ENCODE measurements at places on chromosomes 2 and 18. TPM values are rescaled to one million over a fixed set of nuclear protein-coding genes. Genes with fewer than 3 reads are reported as not detected.
A peak's percentile ranks its signal among the peaks of the same experiment; 100 is the strongest.

GRCh38 chr2:121287956-121288355 is 3.0 kb upstream of the TFCP2L1 start:
- no peak for DNase-seq
- H3K4me1 ChIP-seq: peaks cover 5% of the 10 kb centered on the region
- H3K4me3 ChIP-seq: no peak overlapping the region
- no peak overlapping the region for H3K27ac ChIP-seq
- H3K36me3 ChIP-seq: no peaks in the 10 kb centered on the region

The FAM124B gene
- 0.13 TPM for polyA plus RNA-seq

- no peaks in the 10 kb centered on the region for H3K27me3 ChIP-seq
- no peak overlapping the region for H3K4me3 ChIP-seq
- H3K4me1 ChIP-seq: no peaks in the 10 kb centered on the region
Measured at GRCh38 chr18:39172695-39173421, 1607.3 kb upstream of the CELF4 start.

The NTSR2 gene
- polyA plus RNA-seq: not detected

DNA sequence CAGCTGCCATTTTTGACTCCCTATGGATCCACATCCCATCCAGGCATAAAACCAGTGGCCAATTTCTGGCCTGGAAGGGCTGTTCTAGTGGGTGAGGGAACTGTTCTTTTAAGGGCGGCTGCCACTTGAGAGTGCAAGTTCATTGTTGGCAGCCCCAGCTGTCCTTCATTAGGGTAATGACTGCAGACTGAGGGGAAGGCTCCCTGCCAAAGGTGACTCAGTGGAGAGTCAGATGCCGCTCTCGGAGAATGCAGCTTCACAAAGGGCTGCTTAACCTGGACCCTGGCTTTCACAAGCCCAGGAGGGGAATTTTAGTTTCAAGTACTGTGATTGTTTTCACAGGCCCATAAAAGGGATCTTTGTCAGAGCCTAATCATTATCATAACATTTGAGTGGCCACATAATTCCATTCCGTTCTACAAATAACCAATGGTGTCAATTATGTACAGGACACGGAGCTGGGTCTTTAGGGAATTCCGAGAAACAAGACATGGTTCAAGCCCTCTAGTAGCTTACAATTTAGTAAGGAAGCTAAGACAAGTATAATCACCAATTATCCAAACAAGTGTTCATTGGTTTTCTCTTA is 235.7 kb downstream of the CDCA7 start:
- H3K27me3 ChIP-seq: no peaks in the 10 kb centered on the region
- H3K4me1 ChIP-seq: no peaks in the 10 kb centered on the region
- no peaks in the 10 kb centered on the region for H3K36me3 ChIP-seq
- no peak overlapping the region for H3K27ac ChIP-seq

DNA sequence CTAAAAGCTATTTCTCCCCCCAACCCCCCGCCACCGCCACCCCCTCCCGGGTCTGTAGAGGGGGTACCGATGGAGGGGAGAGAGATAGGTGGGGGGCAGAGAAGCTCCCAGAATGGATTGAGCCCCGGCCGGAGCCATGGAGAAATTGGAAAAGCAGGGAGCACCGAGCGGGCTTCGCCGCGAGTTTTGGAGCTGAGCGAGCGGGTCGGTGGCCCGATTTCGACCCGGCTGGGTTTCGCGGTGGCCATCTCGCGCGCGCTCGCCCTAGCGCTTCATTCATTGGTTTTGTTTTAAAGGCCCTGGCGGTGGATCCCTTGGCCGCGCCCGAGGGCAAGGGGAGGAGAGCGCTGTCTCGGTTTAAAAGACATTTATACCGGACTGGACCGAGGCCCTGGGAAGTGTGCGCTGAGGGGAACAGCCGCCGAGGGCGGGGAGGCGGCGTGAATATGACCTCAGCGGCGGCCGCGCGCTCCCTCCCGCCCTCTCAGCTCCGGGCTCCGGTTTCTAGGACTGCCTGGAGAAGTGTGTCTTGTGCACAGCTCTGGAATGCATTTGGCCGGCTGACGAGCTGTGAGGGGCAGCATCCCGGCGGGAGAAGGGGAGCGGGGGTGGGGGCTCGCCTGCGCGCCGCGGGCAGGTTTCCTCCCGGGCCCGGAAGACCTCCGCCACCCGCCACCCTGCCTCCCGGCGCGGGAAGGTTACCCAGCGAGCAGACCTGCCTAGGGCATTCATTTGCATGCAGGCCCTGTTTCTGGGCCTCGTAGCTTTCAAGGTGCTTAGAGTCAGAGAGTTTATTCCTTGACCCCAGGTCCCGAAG is 1.7 kb upstream of the SMAD7 start:
- peak overlapping the region; percentile 100 for H3K27ac ChIP-seq
- H3K4me3 ChIP-seq: peak overlapping the region; percentile 71
- DNase-seq: peak; percentile 86
- no peaks in the 10 kb centered on the region for H3K36me3 ChIP-seq

GRCh38 chr18:54774423-54774822 is 53.9 kb upstream of the RAB27B start:
- H3K4me1 ChIP-seq: no peaks in the 10 kb centered on the region
- H3K27ac ChIP-seq: no peak overlapping the region
- DNase-seq: no peak
- H3K4me3 ChIP-seq: no peak overlapping the region
- no peaks in the 10 kb centered on the region for H3K27me3 ChIP-seq
- no peaks in the 10 kb centered on the region for H3K36me3 ChIP-seq

GRCh38 chr2:74440378-74441169 is 1.2 kb downstream of the RTKN start:
- peak; percentile 78 for DNase-seq
- no peak overlapping the region for H3K27ac ChIP-seq
- no peaks in the 10 kb centered on the region for H3K36me3 ChIP-seq

DNA sequence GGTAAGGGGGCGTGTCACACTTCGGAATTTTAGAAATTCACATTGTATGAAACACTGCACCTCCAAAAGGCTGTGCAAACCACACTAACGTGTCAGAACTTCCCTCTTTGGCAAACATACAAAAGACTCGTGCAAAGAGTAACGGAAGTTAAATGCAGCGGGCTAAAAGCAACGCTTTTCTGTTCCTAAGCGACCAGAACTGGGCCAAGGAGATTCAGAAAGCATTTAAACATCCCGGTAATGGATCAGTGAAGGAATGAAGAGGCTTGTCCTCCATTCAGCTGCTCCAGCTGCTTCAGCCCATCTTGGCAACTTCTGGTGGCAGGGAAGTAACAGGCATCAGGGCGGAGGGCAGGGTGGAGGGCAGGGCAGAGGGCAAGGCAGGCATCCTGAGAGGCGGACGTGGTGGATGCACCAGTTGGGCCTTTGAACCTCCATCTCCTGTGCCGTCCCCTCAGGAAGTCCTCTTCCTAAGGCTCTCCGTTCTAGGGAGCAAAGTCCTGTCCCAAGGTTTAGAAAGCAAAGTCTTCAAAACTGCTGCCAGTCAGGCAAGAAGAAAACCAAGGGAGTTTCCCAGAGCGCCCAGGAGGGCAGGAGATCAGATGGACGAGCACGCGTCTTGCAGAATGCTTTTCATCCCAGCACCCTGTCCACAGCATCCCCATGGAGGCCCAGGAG is 230.7 kb downstream of the ZNF516 start:
- no peaks in the 10 kb centered on the region for H3K36me3 ChIP-seq
- H3K27ac ChIP-seq: no peak overlapping the region
- no peak for DNase-seq
- H3K4me3 ChIP-seq: no peak overlapping the region
- no peaks in the 10 kb centered on the region for H3K27me3 ChIP-seq

DNA sequence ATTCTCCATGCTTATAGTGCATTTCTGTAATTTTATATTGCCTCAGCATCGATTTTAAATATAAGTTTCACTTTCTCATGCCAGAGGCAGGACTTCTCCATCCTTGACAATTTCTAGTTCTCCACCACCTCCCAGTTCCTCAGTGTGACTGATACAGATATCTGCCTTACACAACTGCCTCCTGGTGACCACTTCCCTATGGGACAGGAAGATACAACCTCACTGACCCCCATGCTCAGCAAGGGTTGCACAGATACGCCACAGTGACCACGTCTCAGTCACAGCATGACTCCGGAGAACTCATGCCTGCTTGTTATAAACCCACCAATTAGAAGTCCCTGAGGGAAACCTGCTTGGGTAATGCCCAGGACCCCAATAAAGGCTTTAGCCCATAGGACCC is 284.0 kb upstream of the MC4R start:
- H3K36me3 ChIP-seq: no peaks in the 10 kb centered on the region
- no peaks in the 10 kb centered on the region for H3K27me3 ChIP-seq
- H3K4me1 ChIP-seq: no peaks in the 10 kb centered on the region
- no peak overlapping the region for H3K27ac ChIP-seq
- DNase-seq: no peak

The EPAS1 gene
- polyA plus RNA-seq: 0.06 TPM

DNA sequence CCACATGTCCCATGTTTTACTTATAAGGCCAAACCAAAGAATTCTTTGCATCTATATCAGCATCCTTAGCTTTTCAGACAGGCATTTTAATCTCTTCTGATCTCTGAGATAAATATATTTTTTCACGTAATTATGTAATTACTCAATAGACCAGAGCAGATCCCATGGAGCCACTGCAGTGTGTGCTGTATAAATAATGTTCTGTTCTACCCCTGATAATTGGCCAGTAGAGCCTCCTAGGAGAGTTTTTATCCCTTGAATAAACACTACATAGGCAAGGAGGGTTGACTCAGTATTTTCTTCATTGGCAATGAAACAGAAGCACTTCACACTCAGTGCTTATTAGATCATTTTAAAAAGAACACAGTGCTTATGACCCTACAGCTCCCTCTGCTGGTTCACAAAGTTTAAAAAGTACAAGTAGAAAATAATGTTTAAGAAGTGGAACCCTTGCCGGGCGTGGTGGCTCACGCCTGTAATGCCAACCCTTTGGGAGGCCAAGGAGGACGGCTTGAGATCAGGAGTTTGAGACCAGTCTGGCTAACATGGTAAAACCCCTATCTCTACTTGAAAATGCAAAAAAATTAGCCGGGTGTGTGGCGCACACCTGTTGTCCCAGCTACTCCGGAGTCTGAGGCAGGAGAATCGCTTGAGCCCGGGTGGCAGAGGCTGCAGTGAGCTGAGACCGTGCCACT is 91.9 kb downstream of the PPP1R1C start:
- no peaks in the 10 kb centered on the region for H3K36me3 ChIP-seq
- H3K27me3 ChIP-seq: no peaks in the 10 kb centered on the region
- peak; percentile 41 for DNase-seq
- no peak overlapping the region for H3K4me3 ChIP-seq
- no peak overlapping the region for H3K27ac ChIP-seq
- no peaks in the 10 kb centered on the region for H3K4me1 ChIP-seq

The CDK15 gene
- not detected for polyA plus RNA-seq

The STARD6 gene
- polyA plus RNA-seq: not detected

DNA sequence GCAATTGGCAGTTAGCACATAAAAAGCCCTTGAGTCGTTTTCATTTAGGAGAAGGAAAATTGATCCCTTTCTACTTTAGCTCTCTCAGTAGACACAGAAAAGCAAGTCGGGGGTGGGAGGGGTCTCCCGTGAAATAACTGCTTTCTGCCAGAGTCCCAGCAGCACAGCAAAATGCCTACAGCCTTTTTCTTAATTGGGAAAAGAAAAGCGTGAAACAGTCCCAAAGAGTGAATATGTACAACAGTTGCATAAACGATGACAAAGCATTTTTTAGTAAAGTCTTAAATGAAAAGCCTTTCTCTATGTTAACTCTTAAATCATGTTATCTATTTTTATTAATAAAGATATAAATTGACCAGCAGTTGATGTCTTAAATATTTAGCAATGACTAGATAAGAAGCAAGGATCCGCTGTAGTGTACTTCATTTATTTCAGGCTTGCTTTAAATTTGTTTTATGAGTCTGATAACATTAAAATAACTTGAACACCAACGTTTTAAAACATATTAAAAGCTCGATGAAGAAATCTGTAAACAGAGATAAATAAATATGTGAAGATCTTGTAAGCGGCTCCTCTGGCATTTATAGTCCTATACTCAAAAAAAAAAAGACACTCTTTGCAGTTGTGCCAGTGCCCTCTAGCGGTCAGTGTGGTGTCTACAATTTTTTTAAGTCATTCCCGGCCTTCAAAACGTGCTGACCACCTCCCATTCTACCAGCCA is 42.3 kb upstream of the ATIC start:
- H3K4me3 ChIP-seq: no peak overlapping the region
- H3K27ac ChIP-seq: no peak overlapping the region
- no peaks in the 10 kb centered on the region for H3K27me3 ChIP-seq
- no peaks in the 10 kb centered on the region for H3K4me1 ChIP-seq
- H3K36me3 ChIP-seq: no peaks in the 10 kb centered on the region
